Activated CD8-positive, alpha-beta T cell treated with anti-CD3 and anti-CD28 coated beads for 36 hours (primary cell): ENCODE measurements at places on chromosomes 11 and 22.

DNA sequence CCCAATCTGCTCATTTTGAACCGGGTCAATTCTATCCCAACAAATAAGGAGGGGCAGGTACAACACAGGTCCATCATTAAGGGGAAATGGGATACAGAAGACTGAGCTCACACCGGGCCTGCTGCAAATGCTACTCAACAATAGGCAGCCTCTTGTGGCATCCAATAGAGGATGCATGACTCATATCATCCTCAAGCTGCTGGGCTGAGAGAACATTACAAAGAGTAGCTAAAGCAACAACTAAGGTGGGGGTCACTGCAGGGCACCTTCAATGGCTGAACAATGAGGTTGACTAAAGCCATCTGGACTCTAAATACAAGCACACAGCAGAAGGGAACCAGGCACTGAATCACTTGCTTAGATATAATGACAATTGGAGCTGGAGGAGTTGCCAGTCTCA, 130.1 kb upstream of the SYN3 start:
- no peak for DNase-seq

DNA sequence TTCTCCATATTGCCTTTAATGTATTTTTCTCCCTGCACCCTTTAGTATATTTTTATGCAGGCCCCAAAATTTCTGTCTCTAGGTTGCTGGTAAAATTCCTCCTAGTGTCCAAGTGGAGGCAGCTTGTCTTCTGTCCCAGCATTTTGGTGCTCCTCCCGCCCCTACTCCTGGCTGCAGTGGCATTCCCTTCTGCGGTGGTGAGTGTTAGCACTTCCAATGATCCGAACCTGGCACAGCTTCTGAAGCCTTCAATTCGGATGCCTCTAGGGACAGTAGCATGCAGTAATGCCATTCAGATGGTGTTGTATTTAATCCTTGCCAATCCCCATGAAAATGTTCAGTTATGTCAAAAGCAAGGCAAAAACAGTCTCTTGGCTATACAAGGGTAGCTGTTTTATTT, 5.9 kb downstream of the YWHAH start:
- DNase-seq = no peak

- DNase-seq = no peak
These were observed 1529.8 kb downstream of the FAM181B start for GRCh38 chr11:81203876-81204275.

- no peak for DNase-seq
These were observed 385 bp downstream of the HARBI1 start for GRCh38 chr11:46616551-46617133.

DNA sequence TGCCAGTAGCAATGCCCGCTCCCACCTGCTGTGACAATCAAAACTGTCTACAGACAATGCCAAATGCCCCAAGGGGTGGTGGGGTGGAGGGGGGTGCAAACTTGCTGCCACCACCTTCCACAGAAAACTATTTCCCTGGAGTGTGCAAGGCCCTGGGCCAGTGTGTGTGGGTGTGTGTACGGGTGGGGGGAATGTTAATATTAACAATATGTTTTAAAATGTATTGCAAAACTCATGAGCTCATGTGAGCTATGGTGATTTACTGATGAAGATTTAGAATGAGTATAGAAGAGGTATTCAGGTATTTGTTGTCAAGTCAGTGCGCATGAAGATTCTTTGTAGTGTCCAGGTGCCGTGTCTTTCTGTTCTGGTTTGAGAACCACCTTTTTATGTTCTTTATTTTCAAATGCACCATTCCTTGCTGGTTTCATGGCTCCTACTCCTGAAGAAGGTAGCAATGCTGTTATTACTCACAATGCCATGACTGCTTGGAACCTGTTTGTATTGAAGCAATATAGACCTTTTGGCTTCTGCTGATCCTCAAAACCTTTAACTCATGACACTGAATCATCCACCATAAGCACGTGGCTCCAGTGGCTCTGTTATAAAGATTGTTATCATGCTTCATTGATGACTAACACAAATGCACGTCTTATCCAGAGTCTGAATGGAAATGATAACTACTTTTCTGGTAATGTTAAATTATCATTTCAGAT, 29.9 kb upstream of the AQP11 start:
- DNase-seq = no peak

GRCh38 chr11:117945047-117945810, 16.0 kb upstream of the TMPRSS13 start:
- no peak for DNase-seq

DNA sequence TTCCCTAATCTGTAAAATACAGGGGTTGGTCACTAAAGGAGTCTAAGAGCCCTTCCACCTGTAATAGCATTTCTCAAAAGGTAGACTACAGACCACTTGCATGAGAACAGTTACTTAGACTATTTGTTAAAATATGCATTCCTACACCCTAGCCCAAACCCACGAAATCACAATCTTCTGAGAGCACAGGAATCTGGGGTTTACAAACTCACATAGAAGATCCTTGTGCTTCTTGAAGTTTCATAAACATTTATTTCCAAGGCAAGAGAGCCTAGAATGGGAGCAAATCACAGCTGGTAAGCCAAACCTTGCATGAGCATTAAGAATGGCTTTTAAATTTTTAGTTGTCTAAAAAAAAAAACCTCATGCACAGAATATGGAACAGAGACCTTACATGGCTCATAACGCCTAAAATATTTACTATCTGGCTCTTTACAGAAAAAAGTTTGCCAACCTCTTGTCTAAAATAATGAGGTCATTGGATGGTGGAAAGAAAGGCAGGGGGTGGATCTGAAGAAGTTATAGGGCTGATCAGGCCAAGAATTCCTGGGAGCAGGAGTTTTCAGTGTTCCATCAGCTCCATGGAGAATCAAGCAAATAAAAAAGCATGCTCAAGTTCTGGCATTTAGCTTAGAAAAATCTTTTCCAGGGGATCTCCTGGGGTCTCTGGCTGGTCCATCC, 133.4 kb downstream of the CCDC34 start:
- DNase-seq = no peak

GRCh38 chr22:48757581-48757980, 1070.1 kb downstream of the BRD1 start:
- no peak for DNase-seq

DNA sequence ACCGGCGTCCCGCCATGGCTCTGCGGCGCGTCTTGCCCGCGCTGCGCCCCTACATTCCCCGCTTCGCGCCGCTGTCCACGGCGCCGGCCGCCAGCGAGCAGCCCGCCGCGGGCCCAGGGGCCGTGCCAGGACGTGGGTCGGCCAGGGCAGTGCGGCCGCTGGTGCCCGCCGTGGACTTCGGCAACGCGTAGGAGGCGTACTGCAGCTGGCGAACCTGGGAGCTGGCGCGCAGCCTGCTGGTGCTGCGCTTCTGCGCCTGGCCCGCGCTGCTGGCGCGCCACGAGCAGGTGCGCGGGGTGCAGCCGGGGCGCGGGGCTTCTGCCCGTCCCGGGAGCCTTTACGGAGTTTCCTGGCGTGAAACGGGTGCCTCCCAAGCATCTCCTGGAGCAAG, 20.1 kb downstream of the DGCR6L start:
- DNase-seq = no peak

DNA sequence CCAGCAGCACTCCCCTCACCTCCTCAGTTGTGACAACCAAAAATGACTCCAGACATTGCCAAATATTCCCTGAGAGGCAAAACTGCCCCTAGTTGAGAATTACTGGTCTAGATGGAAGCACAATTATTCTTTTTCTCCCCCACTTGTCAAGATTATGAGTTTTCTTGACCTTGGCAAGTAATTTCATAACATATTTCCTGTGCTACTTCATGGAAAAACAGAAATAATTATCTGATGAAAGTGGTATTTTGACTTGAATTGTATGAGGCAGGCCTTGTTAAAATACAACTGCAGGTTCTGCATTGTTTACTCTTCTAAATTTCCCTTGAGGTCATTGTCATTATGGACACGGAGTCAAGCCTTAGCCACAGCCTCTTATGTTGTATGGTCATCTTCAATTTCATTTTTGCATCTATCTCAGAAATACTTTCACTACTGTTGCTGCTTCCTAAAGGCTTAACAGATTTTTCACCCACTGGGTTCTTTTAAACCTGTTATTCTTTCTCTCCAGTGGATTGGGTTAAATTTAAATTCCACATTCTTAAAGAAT, 32.2 kb upstream of the LDLRAD3 start:
- DNase-seq = no peak

DNA sequence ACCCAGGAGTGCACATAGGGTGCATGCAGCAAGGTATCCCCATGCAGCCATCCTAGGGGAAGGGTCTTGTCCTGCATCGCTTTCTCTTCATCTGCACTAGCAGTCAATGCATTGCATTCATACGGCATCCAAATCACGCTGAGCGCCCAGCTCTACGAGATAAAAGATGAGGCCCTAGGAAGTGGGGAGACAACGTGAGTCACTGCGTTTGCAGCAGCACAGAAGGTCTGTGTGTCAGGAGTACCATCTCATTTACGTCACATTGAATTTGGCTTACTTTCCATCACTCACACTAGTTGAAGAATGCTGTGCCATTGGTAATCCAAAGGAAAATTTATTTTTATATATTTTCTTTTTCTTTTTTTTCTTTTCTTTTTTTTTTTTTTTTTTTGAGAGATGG, 2.5 kb upstream of the ST14 start:
- DNase-seq = no peak

GRCh38 chr11:69398529-69399492, 82.7 kb upstream of the LINC01488 start:
- DNase-seq = no peak

DNA sequence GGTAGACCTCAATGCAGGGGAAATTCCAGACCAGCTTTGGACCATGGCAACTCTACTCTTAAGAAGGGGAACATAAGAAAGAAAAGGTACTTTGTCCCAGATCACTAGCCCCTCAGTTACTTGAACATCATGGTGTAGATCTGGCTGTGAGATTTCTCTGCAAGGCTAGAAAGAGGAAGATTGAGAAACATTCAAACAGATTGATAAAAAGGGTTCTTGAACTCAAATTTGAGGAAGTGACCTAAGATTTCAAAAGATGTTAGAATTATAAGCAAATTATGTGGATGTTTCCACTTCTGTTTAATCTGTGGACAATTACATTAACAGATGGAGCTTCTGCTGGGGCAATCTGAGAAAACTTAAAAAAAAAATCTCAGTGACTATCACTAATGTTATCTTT, 21.8 kb upstream of the UPB1 start:
- no peak for DNase-seq

- no peak for DNase-seq
These were observed 99.2 kb downstream of the C11orf65 start for GRCh38 chr11:108368134-108368533.

- DNase-seq = peak; percentile 69
These were observed 59.2 kb downstream of the MED15 start for GRCh38 chr22:20566420-20567260.

DNA sequence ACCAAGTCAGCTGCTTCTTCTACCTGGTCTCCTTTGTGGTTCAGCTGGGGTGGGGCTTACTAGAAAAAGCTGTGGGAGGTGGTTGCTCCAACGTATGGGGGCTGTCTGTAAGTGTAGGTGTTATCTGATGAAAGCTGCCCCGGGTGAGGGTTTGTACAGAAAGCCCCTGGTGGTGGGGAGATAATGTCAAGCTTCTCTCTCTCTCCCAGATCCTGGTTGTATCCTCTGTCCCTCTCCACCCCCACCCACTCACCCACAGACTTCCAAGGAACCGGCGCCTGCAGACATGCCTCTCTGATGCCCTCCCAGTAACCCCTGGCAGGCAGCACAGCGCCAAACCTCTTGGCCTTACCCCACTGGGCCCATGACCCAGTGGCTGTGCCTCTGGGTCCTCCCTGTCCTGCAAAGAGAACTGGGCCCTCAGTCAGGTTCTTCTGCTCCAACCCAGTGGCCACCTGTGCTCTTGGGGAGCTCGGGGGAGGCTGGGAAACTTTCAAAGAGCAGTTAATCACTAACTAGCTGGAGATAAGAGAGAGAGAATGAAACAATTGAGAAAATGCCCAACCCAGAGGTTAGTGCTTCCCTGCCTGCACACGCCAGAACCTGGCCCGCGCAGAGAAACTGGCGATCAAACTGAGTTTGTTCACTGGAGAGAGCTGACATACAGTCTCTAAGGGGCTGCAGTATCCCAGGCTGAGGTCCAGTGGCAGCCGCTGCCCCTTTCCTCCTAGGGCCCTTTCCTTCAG, 20.4 kb upstream of the EHF start:
- no peak for DNase-seq

DNA sequence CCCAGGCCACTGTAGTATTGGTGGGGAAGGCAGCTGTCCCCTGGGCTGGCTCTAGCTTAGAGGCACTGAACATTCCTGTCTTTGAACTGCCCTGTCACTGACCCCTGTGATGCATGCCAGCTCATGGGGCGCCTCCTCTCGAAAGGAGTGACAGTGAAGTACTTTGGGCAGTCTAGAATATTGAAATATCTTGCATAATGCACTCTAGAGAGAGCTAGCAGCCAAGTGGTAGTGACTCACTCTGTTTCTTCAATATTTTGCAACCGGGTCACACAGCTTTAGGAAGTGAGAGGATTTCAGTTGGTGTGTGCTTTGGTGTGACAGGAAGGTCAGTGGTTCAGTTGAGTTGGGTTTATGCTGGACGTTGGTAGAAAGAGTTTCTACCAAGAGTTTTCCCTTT, 35.5 kb upstream of the ST14 start:
- no peak for DNase-seq

DNA sequence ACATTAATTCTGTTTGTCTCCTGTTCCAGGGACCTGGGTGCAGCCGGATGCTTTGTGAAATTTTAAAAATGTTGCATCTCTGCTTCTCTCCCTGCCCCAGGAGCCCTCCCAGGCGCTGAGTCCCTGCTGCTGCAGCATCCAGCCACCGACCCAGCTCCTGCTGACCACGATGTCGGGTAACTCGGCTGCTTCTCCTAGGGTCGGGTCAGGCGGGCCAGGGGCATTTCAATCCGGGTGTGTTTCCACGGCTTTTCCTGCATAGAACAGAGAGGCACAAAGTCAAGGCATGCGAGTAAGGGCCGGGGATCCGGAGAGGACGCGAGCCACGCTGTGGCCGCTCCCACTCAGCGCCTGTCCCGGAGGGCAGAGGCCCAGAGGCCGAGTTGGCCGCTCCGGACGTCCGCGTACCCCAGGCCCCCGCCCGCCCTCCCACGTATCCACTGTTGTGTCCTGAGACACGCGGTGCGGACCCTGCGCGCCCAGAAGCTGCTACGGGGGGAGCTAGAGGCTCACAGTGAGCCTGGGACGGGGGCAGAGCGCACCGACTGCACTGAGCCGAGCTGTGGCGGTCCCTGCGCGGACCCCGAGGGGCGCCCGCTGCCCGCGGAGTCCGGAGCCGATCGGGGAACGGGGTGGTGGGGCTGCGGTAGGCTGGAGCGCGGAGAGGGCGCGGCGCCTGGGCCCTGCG, at the start of gene POU2AF3:
TSS of gene POU2AF3 (plus strand) at position 134 of the 688 bp plus-strand sequence. CDS start at position 170, 36 bp downstream.
- no peak for DNase-seq

- DNase-seq = no peak
These were observed 2.2 kb downstream of the RIN1 start for GRCh38 chr11:66333896-66334604.

DNA sequence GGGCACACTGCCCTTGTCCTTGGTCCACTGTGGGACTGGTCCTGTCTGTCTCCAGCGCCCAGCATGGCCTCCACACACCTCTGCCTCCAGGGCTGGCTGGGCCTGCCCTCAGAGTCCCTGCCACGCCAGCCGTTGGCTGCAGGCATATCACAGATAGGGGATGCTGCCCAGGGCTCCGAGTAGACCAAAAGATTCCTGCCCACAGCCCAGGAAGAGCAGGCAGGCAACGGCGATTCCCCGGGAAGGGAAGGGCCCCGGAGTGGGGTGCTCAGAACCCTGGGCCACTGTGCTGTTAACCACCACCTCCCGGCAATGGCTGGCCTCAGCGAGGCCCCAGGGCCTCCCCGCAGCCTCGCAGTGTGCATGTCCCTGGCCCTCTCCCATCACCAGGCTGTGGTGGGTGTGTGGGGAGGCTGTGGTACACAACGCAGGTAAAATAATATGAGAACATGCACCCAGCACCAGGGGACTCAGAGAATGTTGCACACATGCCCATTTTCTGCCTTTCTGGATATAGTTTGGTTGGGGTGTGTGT, 2.2 kb downstream of the IFITM5 start:
- peak; percentile 73 for DNase-seq
